OCI-LY7 (cell line): ENCODE measurements at places on chromosomes 13 and 19. TPM values are rescaled to one million over a fixed set of nuclear protein-coding genes. Genes with fewer than 3 reads are reported as not detected.

Gene ILF3
- 553 and 569 TPM in 2 replicates for total RNA-seq

Gene PALM
- 0.42 and 1.2 TPM in 2 replicates for total RNA-seq

Gene AP1M1
- 94.6 and 104 TPM in 2 replicates for total RNA-seq

Gene TBCB
- 133 and 136 TPM in 2 replicates for total RNA-seq

Gene C19orf33
- not detected in 2 replicates for total RNA-seq

DNA sequence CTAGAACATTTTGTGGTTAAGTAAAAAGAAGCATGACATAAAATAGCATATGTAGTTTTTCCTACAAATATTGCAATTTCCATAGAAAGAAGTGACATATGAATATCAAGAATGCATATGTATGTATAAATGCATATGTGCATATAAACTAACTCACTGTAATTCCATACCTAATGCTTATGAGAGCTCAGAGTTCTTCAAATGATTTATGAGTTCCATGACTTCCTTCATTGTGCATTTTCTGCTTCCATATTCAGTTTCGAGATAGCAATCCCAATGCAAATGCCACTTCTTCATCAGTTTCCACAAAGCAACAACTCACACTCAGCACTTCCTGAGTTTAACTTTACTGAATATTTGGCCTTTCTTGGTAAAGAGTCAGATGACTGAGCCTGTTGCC is 1744.3 kb upstream of the MIR17HG start:
- DNase-seq: no peak

DNA sequence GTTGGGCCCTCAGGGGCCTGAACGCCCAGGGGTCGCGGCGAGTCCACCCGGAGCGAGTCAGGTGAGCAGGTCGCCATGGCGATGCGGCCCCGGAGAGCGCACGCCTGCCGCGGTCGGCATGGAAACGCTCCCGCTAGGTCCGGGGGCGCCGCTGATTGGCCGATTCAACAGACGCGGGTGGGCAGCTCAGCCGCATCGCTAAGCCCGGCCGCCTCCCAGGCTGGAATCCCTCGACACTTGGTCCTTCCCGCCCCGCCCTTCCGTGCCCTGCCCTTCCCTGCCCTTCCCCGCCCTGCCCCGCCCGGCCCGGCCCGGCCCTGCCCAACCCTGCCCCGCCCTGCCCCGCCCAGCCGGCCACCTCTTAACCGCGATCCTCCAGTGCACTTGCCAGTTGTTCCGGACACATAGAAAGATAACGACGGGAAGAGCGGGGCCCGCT is at the start of gene CCNA1:
Gene CCNA1 (plus strand): TSS at position 390 of the 439 bp plus-strand sequence. CDS start 562 bp downstream, outside the sequence.
- DNase-seq: no peak

- no peak for DNase-seq
Measured at GRCh38 chr13:40337651-40338050, 328.8 kb downstream of the FOXO1 start.

- DNase-seq: no peak
Measured at GRCh38 chr13:104809483-104809882, 1726.0 kb downstream of the EFNB2 start.

GRCh38 chr13:20247403-20247802 is 15.3 kb upstream of the GJB6 start:
- no peak for DNase-seq

GRCh38 chr13:71863254-71863865 is 3.6 kb downstream of the DACH1 start:
- DNase-seq: no peak

GRCh38 chr19:8585894-8586750 is 8.9 kb upstream of the MYO1F start:
- DNase-seq: peak; percentile 47

GRCh38 chr19:2027361-2027760 is 11.8 kb upstream of the BTBD2 start:
- no peak for DNase-seq

- no peak for DNase-seq
Measured at GRCh38 chr13:101120007-101120406, 296.3 kb downstream of the NALCN start.

DNA sequence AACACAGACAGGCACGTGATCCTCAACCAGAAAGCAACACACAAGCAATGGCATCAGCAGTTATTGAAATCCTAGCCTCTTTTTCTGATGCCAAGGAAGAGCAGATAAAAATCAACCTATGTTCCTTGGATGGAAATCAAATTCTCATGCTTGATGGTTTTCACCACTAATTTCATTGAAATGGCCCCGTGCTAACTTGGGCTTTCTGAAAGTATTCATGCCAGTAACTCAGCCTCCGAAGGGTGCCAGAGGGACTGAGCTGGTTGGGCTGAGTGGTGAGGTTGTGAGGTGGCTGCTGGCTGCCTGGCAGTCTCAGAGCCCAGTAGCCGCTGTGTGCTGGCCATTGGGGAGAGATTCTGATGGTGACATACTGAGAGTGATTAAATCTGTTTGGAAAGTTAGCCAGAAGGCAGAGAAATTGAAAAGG is 309.3 kb downstream of the DCT start:
- no peak for DNase-seq
